Fibroblast of the aortic adventitia (primary cell): ENCODE measurements at places on chromosomes 5 and 9.

DNA sequence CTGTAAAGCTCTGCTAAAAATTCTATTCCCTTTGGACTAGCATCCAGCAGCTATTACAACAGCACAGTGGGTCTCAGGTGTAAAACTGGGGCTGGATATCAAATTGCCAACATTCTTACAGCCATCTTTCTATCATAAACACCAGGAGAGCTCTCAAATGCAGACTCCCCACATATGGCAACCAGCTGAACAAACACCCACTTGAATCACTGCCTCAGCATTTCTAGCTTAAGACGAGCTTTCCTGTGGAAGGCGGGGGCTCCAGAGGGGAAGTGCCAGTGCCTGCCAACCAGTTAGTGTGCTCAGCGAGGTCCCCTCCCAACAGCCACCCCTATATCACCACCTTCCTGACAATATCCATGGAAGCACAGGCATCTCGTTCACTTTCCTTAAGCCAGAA lies 62.2 kb downstream of the IPPK start:
- DNase-seq, result peak; percentile 78

- no peak for DNase-seq
These were observed 1.4 kb downstream of the DBH start for GRCh38 chr9:133637451-133638055.

GRCh38 chr9:976258-976942 lies at the start of gene DMRT3:
Gene DMRT3 (plus strand): TSS chr9:976655. CDS start chr9:977002, 347 bp downstream.
- DNase-seq, result no peak

DNA sequence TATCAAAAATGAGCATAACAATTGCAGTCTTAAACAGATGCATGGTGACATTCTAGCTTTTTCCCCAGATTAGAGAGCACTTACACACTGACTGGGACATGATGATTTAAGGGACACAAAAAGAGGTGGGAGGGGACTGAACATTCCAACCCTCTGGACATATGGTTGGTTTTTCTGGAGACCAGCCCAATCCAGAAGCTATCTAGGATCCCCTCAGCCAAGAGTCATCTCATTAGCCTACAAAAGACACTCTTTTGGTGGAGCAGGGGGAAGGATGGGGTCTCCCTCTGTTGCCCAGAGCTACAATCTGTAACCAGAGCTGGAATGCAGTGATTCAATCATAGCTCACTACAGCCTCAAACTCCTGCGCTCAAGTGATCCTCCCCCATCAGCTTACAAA lies 97.3 kb upstream of the IQGAP2 start:
- no peak for DNase-seq

DNA sequence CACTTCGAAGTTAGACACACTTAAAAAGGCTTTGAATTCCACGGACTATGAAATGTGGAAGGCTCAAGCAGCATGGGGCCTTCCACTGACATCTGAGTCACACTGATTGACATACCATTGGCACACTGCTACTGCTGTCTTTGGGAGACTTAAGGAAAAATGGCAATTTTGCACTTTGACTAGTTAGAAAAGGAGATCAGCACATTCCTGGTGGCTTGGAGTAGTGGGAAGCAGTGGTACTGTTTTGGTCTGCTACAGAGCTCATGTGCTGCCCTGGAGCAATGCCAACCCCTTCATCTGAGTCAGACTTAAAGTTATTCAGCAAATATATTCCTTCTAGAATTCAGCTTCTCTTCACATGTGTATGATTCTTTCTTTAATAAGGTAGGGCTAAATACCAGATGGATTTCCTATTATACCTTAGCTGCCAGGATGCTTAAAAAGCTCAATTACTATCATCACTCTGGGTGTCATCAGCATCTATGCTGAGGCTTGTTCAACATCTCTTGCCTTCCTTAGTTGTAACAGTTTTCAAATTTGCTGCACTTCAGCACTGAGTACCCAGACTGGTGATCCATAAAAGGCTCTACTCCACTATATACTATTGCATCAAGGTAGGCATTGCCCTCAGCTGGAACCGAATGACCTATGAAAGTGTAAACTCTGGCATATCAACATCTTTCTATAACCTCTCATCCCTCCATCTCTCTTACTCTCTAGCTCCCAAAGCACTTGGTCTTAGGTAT lies 42.3 kb upstream of the MOCS2 start:
- DNase-seq, result peak; percentile 86

- no peak for DNase-seq
These were observed 47.8 kb upstream of the SUSD3 start for GRCh38 chr9:93010704-93011103.

GRCh38 chr9:37420271-37421215 lies 2.0 kb upstream of the GRHPR start:
- DNase-seq, result no peak

- no peak for DNase-seq
These were observed 158.7 kb downstream of the FGF1 start for GRCh38 chr5:142527234-142527633.

- peak; percentile 29 for DNase-seq
These were observed 17.2 kb upstream of the AFAP1L1 start for GRCh38 chr5:149254506-149254905.

GRCh38 chr5:123874600-123875201 lies 362.7 kb downstream of the CSNK1G3 start:
- peak; percentile 9 for DNase-seq

- DNase-seq, result peak; percentile 61
These were observed 29.5 kb downstream of the TTC39B start for GRCh38 chr9:15277400-15278090.

- DNase-seq, result no peak
These were observed 57.8 kb downstream of the NRG2 start for GRCh38 chr5:139985290-139985689.

DNA sequence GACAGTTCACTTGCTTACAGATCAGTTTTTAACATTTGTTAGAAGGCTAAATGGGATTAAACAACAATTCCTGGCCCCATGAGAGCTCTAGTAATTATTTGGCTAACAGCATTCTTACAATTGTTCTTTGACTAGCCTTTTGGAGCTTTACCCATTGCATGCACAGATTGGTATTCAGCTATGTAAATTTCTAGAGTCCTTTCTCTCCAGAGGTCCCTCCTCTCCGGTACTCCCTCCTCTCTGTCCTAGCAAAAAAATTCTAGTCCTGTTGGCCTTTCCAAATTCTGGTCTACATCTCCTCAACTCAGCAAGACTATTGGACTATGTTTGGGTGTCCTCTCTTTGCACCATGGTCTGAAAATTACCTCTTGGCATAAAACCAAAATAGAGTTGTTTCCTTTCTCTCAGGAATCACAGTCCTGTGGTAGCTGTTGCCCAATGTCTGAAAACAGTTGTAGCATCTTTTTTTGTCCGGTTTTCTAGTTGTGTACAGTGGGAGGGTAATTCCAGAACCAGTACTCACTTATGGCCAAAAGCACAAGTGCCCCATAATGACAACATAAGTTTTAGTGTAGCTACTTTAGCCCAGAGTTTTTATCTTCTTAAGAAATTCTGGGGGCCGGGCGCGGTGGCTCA lies 18.1 kb downstream of the SAR1B start:
- DNase-seq, result no peak

DNA sequence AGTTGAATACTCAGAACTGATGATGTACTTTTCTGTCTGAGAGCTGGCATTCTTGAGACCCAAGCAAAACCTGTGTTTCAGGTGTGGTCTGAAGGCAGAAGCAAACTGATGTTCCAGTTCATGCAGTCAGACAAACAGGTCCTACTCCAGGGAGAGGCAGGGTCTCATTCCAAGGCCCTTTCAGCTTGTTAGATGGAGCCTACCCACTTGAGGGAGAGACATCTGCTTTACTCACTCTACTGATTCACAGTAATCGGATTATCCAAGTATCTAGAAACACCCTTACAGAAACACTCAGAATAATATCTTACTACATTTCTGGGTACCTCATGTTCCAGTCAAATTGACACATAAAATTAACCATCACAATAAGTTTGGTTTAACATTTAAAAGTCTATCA lies 207.8 kb downstream of the KDM4C start:
- no peak for DNase-seq

DNA sequence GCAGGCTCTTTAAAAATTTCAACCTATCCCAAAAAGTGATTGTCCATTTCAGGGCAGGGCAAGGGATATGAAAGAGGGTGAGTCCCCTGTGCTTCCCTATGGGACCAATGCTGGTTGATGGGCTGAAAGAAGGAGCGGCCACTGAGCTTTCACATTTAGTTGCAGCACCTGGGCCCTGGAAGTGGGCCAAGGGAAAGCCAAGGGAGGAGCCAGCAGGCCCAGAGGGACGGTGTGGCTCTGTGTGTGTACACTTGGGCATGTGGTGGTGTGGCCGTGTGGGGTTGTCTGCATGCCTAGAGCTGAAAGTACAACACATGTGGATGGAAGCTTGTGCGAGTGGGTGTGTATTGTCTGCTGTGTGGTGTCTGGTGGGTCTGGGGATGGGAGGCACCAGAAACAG lies 14.0 kb upstream of the PSMD5 start:
- DNase-seq, result no peak

- no peak for DNase-seq
These were observed 42.9 kb downstream of the ADGRV1 start for GRCh38 chr5:90601468-90601867.

GRCh38 chr9:78620764-78621163 lies 323.8 kb downstream of the PSAT1 start:
- peak; percentile 54 for DNase-seq

DNA sequence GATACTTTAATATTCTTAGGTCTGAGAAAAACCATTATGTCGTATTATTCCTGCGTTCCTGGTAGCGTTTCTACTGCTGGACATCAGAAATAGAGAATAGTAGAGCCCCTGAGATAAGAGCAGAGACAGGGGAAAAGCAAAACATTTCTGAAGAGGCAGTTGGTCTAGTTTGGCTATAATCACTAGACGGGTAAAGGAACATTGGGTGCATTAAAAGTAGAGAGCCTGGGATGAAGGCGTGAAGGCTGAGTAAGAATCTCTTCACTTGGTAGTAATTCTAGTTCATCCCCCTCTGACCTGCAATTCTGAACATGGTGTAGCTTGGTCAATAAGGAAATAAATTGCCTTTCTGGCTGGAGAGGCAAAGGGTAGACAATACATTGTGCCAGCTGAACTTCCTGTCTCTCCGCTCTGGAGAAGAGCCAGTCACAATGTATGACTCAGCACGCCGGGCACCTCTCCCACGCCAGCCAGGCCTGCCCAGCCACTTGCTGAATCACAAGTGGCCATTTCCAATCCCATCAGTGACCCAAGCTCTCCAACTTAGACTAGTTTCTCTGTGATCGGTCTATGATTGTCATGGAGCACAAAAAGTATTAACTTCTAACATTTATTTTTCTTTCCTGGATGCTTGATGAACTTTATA lies 75.4 kb downstream of the STK32A start:
- peak; percentile 41 for DNase-seq

DNA sequence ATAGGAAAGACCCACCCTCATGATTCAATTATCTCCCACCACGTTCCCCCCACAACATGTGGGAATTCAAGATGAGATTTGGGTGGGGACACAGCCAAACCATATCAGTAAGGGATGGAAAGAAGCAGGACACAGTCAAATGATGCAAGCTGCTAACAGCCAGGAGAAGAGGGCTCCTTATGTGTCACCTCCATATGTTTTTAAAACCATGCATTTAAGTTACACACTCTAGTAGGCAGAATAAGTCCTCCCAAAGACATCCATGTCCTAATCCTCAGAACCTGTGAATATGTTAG lies 4.2 kb upstream of the TTC23L start:
- DNase-seq, result no peak

DNA sequence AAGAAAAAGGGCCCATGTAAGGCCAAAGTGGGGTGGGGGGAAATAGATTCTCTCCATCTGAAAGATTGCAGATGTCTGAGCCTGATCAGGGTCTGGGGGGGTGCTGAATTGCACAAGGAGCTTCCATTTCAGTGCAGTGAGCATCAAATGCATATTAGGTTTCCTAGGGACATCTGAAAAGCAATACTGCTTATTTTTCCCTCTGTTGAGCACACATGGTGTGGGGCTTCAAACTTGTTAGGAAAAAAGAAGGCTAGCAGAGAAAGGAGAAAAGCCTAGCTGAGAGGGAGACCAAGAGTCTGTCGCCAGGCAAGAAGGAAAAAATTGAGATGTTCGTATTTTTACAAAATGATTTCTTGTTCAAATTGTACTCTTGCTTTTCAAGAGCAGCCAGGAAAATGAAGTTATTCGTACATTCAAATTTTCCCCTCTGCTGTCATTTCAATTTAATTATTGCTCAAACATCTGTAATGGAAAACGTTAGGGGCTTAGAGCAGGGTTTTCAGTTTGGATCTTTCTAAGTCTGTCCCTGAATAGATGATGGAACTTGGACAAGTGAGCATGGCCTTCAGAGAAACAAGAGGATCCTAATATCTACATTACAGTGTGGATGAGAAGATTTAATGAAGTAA lies 191.9 kb upstream of the GAS1 start:
- no peak for DNase-seq

DNA sequence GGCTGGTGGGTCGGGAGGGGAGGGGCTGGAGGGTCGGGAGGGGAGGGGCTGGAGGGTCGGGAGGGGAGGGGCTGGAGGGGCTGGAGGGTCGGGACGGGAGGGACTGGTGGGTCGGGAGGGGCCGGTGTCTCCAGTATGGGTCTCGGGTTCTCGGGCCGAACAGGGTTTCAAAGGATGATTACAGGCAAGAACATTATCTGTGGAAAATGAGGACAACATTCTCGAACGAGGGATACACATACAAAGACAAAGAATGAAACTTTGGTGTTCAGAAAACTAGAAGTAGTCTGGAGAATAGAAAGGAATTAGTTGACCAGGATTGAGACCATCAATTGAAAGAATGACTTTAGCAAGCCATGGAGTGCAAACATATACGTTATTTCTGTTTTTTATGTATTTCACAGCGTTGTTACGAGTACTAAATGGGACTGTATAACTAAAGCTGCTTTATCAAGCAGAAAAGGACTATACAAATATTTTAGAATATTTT lies 360 bp upstream of the ZCCHC10 start:
- DNase-seq, result no peak

- DNase-seq, result no peak
These were observed 328.2 kb downstream of the SH3GL2 start for GRCh38 chr9:17906841-17907778.

DNA sequence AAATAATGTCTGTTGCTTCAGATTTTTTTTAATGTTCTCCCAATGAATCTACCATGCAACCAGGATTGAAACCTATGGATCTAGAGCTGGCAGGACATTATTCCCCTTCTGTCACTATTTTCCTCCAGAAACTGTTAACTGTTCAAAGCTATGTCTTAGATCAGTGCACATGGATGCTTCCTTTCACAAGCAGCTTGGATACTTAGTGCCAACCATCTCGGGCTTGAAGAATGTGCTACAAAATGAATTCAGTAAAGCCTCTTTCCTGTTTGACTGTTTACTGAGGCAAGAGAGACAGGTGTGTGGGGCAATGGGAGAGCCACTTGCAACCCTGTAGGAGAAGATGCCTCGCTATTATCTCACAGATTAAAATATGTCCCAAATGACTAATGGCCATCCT lies 774.8 kb downstream of the KCTD16 start:
- no peak for DNase-seq
